Right ventricle myocardium inferior (tissue), 1 donor: ENCODE measurements at places on chromosomes 11 and 22. TPM values are rescaled to one million over a fixed set of nuclear protein-coding genes. Genes with fewer than 3 reads are reported as not detected.
A peak's percentile ranks its signal among the peaks of the same experiment; 100 is the strongest.

- DNase-seq: no peak
These were observed 94.7 kb downstream of the CACNA1I start for GRCh38 chr22:39665229-39665628.

GRCh38 chr11:36454551-36454940, 55.5 kb downstream of the TRAF6 start:
- DNase-seq: no peak

GRCh38 chr11:125593114-125593820, 615 bp downstream of the STT3A start:
- no peak for DNase-seq

The DDX25 gene
- not detected for total RNA-seq

The FKBP2 gene
- 50.6 TPM for total RNA-seq

DNA sequence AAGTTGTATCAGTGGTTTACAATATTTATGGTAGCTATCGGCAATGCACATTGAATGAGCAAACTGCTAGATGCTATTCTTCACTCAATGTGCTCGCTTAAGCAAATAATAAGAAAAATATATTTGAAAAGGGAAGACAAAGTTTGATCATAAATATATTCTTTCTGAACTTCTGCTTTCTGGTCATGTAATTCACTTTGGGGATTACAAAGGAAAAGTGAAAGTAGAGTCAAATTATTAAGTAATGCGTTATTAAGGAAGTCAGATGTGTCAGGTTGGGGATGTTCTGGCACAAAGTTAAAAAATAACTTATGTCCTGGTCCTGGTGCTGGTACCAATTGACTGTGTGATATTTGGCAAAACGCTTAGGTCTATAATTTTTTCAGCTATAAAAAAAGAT, 98.0 kb upstream of the TRIM77 start:
- no peak for DNase-seq

The RAPSN gene
- total RNA-seq: 7.0 TPM

DNA sequence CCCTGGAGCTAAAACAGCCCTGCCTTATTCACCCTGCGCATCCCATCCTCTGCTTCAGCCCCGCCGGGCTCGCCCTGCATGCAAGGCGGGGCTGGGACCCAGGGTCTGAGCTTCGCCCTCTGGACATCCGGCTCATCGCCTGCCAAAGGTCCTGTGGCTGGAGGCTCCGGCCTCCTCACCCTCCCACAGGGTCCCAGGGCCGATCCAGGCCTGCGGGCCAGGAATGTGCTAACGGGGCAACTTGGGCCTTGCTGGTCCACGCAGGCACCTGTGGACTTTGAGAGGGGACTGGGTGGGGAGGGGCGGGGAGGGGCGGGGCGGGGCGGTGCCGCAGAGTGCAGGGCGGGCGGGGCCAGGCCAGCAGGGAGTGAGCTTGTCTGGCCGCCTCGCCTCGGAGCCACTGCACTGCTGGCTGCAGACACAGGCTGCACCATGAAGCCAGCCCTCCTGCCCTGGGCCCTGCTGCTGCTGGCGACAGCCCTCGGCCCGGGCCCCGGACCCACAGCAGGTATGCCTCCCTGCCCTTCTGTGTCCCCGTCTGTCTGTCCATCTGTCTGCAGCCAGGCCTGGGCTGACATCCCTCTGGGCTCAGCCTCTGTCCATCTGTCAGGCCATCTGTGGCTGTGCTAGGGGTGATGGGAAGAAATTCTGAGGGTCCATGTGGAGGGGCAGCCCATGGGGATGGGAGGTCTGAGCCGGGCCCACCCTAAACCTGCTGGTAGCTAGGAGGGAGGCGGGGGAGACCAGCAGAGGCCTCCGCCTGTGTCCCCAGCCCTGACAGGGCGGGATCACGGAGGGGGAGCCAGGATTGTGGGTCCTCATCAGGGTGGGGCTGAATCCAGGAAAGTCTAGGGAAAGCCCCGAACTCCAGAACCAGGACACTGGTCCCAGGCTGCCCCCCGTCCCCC, at the start of gene SUSD2:
Gene SUSD2 (plus strand): TSS at position 400 of the 908 bp plus-strand sequence. CDS start 33 bp downstream, at position 433.
- DNase-seq: peak; percentile 69

The IFITM5 gene
- total RNA-seq: not detected

The API5 gene
- total RNA-seq: 38.2 TPM

GRCh38 chr11:123429913-123430720, at the start of gene GRAMD1B:
TSS of gene GRAMD1B (plus strand) at chr11:123430269. CDS start at chr11:123430793, 524 bp downstream.
- peak; percentile 80 for DNase-seq

The PPP6R2 gene
- total RNA-seq: 42.4 TPM

DNA sequence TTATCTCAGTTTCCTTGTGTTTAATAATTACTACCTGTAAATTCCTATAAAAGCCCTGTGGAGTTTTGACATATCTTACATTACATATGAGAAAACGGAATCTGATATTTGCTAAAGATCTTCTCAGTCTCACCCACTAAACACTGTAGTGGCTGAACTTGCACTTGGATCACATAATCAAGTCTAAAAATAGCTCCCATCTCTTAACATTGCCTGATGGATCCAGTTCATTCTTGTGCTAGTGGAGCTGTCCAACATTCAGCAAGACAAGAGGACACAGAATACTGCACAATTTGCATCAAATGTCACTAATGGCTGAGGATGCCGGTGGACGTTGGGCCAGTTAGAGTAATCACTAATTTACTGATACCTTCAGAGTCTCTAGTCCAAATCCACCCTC, 569.9 kb upstream of the ANO5 start:
- DNase-seq: no peak

DNA sequence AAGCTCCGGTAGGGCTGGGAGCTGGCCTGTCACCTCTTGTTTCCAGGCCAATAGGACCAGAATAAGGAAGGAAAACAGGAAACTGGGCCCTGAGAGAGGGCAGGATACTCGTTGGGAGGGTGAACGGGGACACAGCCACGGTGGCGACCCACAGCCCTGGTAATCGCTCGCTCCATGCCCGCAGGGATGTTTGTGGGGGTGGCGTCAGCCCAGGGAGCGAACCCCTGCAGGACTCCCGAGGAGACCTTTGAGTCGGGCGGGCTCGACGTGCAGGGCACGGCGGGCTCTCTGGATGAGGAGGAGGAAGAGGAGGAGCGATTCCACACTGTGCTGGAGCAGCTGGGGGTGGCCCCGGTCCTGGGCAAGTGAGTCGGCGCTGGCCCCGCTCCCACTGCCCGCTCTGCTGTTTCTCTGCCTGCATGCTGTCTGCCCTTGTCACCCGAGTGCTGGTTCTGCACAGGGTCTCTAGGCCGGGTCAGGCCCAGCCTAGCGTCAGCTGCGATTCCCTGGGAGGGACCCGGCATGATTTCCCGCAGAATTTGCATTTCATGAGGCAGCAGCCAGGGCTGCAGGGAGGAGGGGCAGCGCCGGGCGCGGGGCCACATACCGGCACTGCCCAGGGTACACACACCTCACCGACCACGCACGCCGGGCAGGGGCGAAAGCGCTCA, 1.6 kb downstream of the CRACR2B start:
- DNase-seq: peak; percentile 77

The MDK gene
- total RNA-seq: 3.2 TPM

- no peak for DNase-seq
These were observed 2.7 kb upstream of the MAPK12 start for GRCh38 chr22:50264104-50264745.

The USH1C gene
- not detected for total RNA-seq

DNA sequence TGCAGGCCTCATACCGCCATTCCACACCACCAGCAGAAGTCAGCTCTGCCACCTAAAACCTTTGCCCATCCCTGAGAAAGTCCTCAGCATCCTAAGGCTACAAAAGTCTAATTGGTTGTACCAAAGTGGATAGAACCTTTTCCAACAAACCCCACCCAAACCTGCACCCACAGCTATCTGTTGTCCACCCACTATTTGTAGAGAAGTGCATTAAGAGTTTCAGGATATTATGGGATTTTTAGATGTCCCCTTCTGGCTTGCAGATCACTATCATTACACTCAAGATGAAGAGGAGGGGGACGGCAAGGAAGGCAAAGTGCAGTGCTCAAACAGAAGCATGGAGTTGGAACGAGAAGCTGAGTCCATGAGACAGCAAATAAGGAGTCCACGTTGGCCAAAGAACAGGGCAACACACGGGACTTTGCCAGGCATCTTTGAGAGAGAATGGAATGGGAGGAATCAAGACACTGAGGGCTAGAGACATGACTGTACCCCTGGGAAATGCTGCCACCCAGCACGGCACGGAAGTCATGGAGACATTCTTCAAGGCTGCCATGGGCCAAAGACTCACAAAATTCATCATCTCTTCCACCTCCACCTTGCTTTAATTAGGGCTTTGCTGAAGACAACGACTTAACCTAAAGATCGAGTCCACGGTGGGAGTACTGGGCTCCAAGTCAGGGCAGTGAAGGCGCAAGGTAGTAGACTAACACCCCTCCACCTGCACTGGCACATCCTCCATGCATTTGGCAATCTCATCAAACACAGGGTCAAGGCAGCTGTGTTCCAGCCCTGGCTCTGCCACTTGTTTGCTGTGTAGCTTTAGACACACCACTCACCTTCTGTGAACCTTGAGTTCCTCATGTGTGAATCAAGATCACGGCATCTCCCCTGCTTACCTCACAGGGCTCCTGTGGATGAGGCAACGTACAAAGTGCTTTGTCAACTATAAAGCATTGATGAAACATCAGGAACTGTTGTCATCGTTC, 112.9 kb upstream of the TMEM45B start:
- DNase-seq: no peak

- no peak for DNase-seq
These were observed 9.3 kb downstream of the TNKS1BP1 start for GRCh38 chr11:57315491-57315890.

The MMP3 gene
- total RNA-seq: not detected

The FBXO3 gene
- 46.4 TPM for total RNA-seq

The PRRG4 gene
- 0.57 TPM for total RNA-seq

The TRIM29 gene
- total RNA-seq: not detected

The CCDC73 gene
- total RNA-seq: not detected

DNA sequence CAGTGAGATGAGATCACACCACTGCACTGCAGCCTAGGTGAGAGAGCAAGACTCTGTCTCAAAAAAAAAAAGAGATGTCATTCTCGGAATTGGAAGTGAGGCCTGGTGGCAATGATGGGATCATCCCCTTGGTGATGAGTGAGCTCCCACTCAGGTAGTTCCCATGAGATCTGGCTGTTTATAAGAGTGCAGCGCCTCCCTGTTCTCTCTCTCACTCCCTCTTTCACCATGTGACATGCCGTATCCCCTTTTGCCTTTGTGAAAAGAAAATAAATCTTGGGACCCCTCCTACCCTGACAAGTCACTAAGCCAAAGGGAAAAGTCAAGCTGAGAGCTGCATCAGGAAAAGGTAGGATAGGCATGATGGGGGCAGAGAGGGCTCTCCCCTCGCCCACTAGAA, 28.8 kb downstream of the ZNF70 start:
- no peak for DNase-seq

The KREMEN1 gene
- 48.8 TPM for total RNA-seq

The MYOD1 gene
- total RNA-seq: 0.27 TPM

The GAL gene
- total RNA-seq: not detected

DNA sequence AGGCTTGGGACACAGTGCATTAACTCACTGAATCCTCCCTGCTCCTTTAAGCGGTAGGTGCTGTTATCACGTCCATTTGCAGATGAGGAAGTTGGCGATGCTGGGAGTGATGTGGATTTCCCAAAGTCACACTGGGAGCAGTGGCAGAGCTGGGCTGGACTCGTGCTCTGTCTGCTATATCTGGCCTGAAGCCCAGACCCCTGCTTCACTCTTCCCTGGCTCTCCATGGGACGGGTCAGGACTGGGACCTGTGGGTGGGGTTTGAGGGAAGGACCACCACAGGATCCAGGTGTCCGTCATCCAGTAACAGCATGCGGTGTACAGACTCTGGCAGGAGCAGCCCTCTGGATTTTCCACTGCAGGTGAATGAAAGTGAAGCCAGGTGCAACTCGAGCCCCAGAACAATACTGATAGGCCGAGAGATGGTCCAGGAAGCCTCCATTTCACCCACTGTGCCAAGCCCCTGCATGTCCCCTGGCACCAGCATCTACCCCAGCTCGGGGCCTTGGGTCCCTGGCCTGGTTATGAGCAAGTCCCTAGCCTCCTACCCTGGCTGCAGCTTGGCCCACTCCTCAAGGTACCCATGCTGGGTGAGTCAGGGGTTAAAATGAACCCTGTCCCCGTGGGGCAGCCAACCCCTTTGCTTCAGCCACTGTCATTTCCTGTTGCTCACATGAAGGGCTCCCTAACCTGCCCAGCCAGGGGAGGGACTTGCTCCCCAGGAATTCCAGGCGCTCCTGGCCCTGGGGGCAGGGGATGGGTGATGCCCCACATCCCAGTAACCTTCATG, 4.2 kb downstream of the USP2 start:
- DNase-seq: no peak
